Activated naive CD8-positive, alpha-beta T cell treated with anti-CD3 and anti-CD28 coated beads for 36 hours (primary cell): ENCODE measurements at places on chromosomes 6 and 20.

DNA sequence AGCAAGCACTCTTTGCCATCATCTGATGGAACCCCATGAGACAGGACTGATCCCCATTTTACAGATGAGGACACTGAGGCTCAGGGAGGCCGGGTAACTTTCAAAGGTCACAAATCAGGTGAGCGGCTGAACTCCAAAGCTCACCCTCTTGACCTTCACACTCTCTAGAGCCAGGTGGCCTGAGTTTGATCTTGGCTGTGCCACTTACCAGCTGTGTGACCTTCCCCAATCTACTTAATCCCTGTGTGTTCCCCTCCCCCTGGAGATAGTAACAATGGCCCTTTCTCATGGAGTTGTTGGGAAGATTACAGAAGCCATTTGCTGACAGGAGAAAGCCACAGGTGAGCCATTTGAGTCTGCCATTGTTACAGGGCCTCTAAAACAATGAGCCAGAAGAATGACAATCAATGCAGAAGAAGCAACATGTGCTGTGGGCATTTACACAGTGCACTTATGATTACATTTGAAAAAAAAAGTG, 34.5 kb downstream of the BMP7 start:
- H3K4me3 ChIP-seq = no peak overlapping the region
- no peaks in the 10 kb centered on the region for H3K36me3 ChIP-seq
- DNase-seq = no peak
- no peaks in the 10 kb centered on the region for H3K4me1 ChIP-seq
- H3K27ac ChIP-seq = no peak overlapping the region
- peaks cover 27% of the 10 kb centered on the region for H3K27me3 ChIP-seq

DNA sequence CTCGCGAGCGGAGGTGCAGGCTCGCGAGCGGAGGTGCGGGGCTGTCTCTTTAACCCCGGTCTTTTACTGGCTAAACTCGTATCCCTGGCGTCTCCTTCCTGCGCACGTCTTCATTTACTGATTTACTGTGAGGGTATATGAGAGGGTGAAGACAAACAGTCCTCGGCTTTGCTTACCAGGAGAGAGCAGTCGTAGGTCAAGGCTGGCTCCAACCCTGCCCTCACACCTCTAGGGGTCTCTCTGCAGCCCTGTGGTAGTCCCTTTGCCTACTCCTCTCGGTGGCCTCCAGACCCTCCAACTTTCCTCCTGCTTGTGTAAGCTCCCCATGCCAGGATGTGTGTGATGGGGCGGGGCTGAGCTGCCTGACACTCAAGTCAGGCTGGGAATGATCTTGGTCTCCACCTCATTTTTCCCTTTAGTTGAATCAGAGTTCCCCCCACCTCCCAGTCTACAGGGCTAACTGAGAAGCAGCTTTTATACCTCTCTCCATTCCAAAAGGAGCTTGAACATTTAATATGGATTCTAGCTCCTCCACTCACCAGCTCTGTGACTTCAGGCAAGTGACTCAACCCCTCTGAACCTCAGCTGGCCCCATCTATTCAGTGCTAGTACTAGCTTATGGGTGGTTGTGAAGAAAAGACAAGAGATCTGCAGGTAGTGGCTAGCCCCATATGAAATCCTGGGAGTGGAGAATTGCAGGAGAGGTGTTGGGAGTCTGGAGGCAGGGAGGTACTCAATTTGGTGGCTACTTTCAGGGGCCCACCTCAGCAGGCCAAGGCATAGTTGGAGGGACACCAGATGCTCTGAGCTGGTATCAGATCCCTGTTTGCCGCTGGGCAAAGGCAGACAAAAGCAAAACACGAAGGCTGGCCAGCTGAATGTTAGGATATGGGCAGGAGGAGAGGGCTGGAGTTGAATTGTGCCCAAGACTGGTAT, 902 bp downstream of the SLC29A1 start:
- no peak for DNase-seq
- H3K27ac ChIP-seq = peak overlapping the region; percentile 85
- H3K36me3 ChIP-seq = peaks cover 28% of the 10 kb centered on the region
- peak overlapping the region; percentile 92 for H3K4me3 ChIP-seq
- peaks cover 45% of the 10 kb centered on the region for H3K4me1 ChIP-seq

DNA sequence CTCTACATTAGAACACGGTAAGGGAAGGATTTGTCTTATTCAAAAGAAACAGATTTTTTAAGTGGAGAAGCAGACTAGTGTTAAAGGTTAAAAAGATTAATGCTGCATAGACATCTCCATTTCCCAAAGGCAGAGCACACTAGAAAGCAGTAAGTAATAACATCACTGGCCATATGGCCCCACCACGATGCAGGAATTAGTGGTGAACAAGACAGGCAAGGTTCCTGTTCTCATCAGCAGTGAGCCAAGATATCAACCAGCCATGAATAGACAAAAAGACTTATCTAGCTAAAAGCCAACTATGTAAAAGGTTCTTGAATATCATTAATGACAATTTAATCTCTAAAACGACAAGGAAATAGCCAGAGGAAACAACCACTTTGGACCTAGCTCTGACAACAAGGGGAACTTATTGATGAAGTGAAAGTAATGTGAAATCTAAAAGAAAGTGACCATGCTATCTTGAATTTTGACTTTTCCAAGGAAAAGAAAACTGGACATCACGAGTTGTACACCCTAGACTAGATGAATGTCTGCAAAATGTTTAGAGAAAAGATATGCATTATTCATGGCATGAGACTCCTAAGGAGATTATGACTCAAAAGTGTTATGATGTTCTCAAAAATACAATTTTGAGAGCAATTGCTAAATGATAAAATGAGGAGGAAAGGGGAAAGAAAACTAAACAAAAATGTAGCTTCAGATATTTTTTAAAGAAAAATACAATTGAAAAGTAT, 157.9 kb upstream of the STXBP5 start:
- H3K27ac ChIP-seq = no peak overlapping the region
- no peak for DNase-seq
- H3K4me1 ChIP-seq = no peaks in the 10 kb centered on the region
- H3K36me3 ChIP-seq = peaks cover 2% of the 10 kb centered on the region
- no peak overlapping the region for H3K4me3 ChIP-seq

GRCh38 chr6:147255948-147256674, 51.9 kb downstream of the STXBP5 start:
- no peaks in the 10 kb centered on the region for H3K27me3 ChIP-seq
- H3K27ac ChIP-seq = no peak overlapping the region
- peaks cover 28% of the 10 kb centered on the region for H3K36me3 ChIP-seq
- H3K4me3 ChIP-seq = no peak overlapping the region
- peaks cover 1% of the 10 kb centered on the region for H3K4me1 ChIP-seq
- no peak for DNase-seq

- no peak overlapping the region for H3K4me3 ChIP-seq
- no peaks in the 10 kb centered on the region for H3K36me3 ChIP-seq
- DNase-seq = no peak
- H3K27me3 ChIP-seq = no peaks in the 10 kb centered on the region
- no peak overlapping the region for H3K27ac ChIP-seq
- H3K4me1 ChIP-seq = peaks cover 7% of the 10 kb centered on the region
These were observed 24.6 kb downstream of the RBM38 start for GRCh38 chr20:57415771-57416170.

- no peaks in the 10 kb centered on the region for H3K27me3 ChIP-seq
- no peak overlapping the region for H3K4me3 ChIP-seq
- DNase-seq = no peak
- no peaks in the 10 kb centered on the region for H3K4me1 ChIP-seq
These were observed 58.0 kb downstream of the DOP1A start for GRCh38 chr6:83125425-83125824.

DNA sequence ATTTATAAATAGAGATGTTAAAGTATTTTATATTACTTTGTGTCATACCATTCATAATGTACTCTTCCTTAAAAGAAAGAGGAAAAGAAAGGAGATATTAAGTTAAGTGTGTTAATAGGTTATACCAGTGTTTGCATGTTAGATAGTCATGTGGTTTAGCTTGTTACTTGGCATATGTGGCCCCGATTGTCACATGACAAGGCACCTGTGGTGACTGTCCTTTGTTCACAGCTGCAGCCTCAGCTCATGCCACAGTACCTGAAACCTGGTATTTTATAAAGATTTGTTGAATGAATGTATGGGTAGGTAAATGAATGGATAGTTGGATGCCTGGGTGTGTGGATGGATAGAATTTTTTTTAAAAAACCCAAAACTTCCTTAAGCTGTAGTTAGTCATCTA, 306.1 kb upstream of the FLRT3 start:
- no peaks in the 10 kb centered on the region for H3K36me3 ChIP-seq
- no peak overlapping the region for H3K4me3 ChIP-seq

- peaks cover 9% of the 10 kb centered on the region for H3K4me1 ChIP-seq
- no peaks in the 10 kb centered on the region for H3K36me3 ChIP-seq
- H3K27me3 ChIP-seq = peaks cover 4% of the 10 kb centered on the region
- no peak overlapping the region for H3K27ac ChIP-seq
- DNase-seq = no peak
These were observed 109.1 kb upstream of the GGTLC1 start for GRCh38 chr20:24097506-24098245.

GRCh38 chr6:144931172-144932035, 646.3 kb downstream of the UTRN start:
- peaks cover 2% of the 10 kb centered on the region for H3K4me1 ChIP-seq
- no peak overlapping the region for H3K27ac ChIP-seq
- no peaks in the 10 kb centered on the region for H3K36me3 ChIP-seq
- no peak overlapping the region for H3K4me3 ChIP-seq
- DNase-seq = peak; percentile 9

DNA sequence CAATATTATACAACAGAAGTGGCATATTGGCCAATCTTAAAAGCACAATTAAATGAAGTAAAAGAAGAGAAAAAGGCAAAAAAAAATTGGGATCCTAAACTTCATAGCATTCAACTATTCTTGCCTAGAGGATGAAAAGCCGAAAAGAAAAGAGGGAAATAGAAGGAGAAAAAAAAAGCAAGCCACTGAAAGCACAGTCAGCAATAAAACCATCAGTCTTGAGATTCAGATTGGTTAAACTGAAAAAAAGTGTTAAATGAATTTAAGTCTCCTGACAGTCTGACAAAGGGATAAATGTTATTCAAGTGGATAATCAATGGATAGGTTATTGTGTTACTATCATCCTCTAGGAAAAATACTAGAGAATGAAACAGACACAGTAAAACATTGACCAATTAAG, 19.9 kb downstream of the MOXD1 start:
- no peak for DNase-seq
- peaks cover 41% of the 10 kb centered on the region for H3K27me3 ChIP-seq
- no peak overlapping the region for H3K4me3 ChIP-seq
- no peaks in the 10 kb centered on the region for H3K36me3 ChIP-seq

DNA sequence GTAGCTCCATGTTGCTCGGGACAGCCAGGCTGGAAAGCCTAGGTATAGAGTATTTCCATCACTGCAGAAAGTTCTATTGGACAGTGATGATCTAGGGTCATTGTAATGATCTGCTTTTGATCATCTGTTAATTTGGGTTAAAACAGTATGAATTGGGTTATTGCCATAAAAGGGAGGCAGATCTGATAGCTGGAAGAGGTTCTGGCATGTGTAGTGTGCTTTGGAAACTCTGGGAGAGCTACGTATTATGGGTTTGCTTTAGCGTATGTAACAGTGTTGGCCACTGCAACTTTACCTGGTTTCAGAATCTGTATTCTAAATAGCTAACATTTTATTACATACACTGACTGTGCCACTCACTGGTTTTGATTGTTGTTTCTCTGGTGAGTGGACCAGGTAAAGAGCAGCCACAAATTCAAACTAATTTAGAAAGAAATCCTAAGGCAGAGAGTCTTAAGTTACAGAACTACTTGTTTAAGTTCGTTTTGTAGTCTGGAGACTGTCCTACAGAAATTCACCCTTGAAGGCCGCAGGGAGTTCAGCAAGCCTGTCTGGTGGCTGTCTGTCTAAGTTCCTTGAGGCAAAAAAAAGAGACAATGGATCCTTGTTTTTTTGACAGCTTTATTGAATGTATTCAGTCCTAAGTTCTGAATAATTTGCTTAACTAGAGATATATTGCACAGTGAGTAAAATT, 300.3 kb downstream of the PRL start:
- DNase-seq = no peak
- no peak overlapping the region for H3K27ac ChIP-seq
- H3K36me3 ChIP-seq = no peaks in the 10 kb centered on the region

- no peaks in the 10 kb centered on the region for H3K27me3 ChIP-seq
- H3K4me3 ChIP-seq = no peak overlapping the region
- no peaks in the 10 kb centered on the region for H3K4me1 ChIP-seq
- peak; percentile 56 for DNase-seq
- H3K36me3 ChIP-seq = peaks cover 3% of the 10 kb centered on the region
- no peak overlapping the region for H3K27ac ChIP-seq
These were observed 58.4 kb downstream of the SMLR1 start for GRCh38 chr6:130885392-130886192.
